Stimulated activated CD8-positive, alpha-beta memory T cell treated with anti-CD3 and anti-CD28 coated beads, Interleukin-7, amount 100 ng/mL, for 1 hour (primary cell): ENCODE measurements at places on chromosomes 1 and 21.

DNA sequence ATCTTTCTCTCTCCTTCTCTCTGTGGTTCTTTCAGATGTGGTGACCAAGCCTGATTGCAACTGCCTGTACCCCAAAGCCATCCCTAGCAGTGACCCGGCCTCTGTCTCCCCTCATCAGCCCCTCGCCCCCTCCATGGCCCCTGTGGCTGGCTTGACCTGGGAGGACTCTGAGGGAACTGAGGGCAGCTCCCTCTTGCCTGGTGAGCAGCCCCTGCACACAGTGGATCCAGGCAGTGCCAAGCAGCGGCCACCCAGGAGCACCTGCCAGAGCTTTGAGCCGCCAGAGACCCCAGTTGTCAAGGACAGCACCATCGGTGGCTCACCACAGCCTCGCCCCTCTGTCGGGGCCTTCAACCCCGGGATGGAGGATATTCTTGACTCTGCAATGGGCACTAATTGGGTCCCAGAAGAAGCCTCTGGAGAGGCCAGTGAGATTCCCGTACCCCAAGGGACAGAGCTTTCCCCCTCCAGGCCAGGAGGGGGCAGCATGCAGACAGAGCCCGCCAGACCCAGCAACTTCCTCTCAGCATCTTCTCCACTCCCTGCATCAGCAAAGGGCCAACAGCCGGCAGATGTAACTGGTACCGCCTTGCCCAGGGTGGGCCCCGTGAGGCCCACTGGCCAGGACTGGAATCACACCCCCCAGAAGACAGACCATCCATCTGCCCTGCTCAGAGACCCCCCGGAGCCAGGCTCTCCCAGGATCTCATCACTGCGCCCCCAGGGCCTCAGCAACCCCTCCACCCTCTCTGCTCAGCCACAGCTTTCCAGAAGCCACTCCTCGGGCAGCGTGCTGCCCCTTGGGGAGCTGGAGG is 12.7 kb downstream of the CSF1 start:
- no peak for DNase-seq

DNA sequence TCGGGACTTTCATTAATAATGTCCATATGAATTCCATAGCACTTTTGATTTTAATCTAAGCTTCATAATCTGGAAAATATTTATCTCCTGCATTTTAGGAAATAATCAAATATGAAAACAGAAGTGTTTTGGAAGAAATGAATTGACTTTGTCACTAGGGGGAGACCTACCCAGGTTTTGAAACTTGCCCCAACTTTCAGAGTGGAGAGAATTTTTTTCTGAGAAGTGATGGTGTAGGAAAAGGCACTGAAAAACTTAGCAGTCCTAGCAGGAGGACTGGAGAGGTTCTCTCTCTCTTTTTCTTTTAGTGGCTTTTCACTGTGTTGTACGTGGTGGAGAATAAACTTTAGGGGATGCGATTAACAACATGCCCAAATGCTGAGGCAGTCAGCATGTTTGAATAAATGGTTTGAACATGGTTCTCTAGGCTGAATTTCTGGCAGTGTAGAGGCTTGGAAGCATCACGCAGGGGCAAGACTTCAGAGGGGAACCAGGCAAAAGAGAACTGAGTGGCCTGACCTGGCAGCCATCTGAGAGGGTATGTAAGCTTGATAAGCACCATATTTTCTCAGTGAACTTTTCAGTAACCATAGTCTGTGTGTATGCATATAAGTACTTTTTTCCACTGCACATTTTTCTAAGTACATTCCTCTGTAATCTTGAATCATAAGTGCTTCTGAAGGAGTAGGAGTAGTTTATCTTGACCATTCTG is 68.3 kb upstream of the NEK7 start:
- DNase-seq, result no peak

DNA sequence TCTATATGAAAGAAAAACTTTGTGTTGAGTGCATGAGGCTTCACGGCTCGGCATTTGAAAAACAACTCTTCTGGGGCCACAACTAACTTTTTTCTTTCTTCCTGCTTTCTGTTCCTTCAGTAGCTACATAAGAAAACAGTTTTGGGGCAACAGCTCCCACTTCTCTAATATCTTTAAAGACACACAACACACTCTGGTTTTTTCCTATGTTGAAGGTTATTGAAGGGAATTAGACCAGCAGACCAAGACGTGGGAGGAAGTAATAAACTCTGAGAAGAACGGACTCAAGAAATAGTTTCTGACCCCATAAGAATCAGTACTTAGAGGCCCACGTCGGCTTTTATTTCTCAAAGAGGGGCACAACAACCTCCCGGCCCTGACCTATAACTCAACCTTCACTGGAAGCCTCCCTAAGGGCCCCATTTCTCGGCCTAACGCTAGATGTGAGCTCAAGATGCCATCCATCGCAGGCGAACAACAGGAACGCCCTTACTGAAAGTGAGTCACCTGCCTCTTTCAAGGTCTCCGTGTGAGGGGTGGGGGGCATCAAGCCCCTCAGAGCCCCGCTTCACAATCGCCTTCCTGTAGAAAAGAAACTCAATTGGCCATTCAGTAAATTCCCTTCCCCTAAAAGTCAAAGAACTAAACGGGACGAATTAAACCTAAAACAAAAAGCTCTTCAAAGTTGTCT is 844 bp downstream of the ZMYM6 start:
- peak; percentile 9 for DNase-seq

- DNase-seq, result no peak
Observed at GRCh38 chr1:60831780-60832179, 250.6 kb upstream of the NFIA start.

- no peak for DNase-seq
Observed at GRCh38 chr1:230855886-230856285, 12.4 kb downstream of the C1orf198 start.

GRCh38 chr21:42542196-42542595 is 28.5 kb downstream of the SLC37A1 start:
- no peak for DNase-seq
